ENCODE measurements at places on chromosomes 12 and 14.

DNA sequence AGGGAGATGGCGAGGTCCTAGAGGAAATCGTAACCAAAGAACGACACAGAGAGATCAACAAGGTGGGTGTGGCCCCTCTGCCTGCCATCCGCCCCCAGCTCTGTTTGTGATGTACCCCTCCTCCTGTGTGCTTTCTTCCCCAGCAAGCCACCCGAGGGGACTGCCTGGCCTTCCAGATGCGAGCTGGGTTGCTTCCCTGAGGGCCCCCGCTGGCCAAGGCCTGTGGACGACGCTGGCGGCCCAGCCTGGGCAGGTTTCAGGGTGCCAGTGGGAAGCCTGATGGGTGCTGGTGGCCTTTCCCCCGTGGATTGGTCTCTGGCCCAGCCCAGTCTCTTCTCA lies 2.0 kb downstream of the ARL6IP4 start:
- no peak for DNase-seq

DNA sequence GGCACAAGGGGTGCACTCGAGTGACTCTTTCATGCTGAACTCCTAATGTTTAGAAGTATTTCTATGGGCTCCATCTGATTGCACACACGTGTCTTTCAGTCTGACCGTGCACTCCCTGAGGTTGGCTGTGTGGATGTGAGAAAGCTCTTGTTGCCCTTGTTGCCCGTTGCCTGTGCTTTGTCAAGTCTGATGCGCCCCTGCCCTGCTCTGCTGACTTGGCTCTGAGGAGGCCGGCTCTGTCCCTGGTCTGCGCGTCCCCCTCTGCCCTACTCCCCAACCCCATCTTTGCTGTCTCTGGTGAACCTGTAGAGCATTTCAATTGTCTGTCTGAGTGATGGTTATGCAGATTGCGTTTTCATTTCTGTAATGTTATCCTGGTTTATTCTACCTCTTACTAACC lies 802.3 kb downstream of the NRXN3 start:
- no peak for DNase-seq

GRCh38 chr14:90614696-90615516 lies 201.3 kb downstream of the TTC7B start:
- DNase-seq, result no peak

DNA sequence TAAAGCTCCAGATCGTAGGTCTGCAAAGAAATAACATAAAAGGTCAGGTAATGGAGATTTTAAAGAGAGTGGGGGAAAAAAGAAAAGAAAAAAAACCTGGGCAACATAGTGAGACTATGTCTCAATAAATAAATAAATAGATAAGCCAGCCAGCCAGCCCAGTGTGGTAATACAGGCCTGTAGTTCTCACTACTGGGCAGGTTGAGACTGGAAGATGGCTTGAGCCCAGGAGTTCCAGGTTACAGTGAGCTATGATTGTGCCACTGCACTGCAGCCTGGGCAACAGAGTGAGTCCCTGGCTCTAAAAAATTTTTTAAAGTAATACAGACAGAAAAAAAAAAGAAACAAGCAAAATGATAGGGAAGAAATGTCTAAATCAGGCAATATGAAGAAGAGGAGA lies 43.2 kb upstream of the BBS10 start:
- DNase-seq, result no peak

DNA sequence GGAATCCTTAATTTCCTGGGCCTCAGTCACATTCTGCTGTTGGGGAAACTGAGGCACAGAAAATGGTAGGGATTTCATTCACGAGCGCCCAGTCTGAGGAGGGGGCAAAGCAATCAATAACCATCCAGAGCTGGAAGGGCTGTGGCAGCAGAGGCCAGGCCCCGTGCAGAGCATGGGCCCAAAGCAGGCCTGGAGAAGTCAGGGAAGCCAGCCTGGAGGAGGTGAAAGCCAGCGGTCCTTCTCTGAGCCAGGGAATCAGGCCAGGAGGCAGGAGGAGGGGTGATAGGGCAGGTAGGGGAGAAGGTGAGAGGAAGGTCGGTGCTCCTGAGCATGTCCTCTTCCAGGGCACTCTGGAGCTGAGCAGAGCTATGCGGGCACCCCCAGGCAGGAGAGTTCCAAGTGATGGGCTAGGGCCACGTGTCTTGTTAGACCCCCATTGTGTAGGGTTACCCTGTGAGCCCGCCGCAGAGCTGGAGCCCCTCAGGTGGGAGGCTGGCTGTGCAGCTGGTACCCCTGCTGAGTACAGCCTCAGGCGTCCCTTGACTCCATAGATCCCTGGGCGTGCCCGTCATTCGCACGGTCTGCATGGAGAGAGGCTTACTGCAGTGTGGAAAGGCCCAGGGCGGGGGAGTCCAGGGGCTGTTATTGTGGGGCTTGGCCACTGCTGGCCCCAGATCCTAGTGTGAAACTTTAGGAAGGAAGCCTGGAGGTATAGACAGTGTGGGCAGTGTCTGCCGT lies 4.8 kb downstream of the TNFAIP2 start:
- no peak for DNase-seq

DNA sequence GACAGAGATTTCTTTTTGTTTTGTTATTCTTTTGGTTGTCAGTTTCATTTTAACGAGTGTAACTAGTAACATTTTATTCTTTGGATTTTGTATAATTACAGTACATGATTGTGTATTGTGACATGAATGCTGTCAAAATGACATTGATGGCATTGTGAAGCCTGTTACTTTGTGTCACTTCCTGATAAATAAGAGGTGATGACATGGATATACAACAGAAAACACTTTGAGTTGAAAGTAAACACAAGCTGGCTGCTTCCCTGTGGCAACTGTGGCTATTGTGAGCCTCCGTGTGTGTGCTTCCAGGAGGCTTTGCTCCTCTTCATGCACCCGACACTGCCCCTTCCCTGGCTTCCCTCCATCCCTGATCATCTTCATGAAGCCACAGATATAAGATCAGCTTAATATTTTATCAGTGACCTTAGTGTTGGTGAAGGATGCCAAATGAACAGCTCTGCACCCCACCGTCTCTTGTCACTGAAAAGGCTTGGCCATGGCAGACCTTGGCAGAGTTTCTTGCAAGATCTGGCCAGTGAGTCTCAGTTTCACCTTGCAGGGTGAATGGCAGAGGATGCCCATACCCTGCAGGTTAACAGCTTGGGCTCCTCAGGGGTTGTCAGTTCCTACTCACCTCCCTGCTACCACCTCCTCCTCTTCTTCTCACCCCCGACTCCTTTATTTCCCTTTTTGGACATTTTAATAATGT lies 191.9 kb downstream of the EPS8 start:
- no peak for DNase-seq

GRCh38 chr12:116039081-116039480 lies 238.4 kb downstream of the MED13L start:
- no peak for DNase-seq

DNA sequence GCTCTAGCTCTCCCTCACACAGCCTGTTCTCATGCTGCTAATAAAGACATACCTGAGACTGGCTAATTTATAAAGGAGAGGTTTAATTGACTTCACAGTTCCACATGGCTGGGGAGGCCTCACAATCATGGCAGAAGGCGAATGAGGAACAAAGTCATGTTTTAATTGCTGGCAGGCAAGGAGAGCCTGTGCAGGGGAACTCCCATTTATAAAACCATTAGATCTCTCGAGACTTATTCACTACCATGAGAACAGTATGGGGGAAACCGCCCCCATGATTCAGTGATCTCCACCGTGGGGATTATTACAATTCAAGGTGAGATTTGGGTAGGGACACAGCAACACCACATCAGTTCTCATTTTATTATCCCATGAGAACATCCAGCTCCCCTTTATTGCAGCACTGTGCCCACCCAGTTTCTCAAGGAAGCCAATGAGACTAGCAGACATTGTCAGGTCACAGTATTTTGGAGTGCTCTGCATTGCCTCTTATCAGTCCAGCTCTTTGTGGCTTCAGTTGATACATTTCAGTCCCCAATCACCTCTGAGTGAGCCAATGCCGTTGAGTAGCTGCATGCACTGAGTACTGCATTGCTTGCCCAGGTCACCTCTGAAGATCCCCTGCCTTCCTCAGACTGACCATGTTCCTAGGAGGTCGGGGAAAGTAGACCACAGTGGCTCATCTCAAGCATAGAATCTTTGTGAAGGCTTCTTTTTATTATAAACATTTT lies 131.2 kb downstream of the CRADD start:
- no peak for DNase-seq

DNA sequence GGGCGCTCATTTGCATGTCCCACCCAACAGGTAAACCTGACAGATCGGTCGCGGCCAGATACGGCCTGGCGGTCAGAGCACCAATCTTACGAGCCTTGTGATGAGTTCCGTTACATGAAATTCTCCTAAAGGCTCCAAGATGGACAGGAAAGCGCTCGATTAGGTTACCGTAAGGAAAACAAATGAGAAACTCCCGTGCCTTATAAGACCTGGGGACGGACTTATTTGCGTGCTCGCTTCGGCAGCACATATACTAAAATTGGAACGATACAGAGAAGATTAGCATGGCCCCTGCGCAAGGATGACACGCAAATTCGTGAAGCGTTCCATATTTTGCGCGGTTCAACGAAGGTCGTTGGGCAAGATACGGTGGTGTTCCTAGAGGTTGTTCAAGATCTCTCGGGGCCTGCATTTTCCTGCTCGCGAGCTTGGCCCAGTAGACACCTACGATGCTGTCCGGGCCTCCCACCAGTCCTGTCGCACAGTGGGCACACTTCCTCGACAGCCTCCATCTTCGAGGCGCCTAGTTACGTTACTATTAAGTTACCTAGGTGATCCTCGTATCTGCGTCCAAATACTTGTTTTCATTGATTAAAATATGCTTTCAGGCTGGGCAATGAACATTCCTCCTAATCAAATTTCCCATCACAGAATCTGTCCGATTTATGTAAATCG lies at the start of gene RNU6-7:
RNU6-7 (plus strand) TSS at position 230 of the 675 bp plus-strand sequence.
- peak; percentile 14 for DNase-seq

Measured in activated CD4-positive, alpha-beta T cell treated with anti-CD3 and anti-CD28 coated beads for 24 hours (primary cell).